ENCODE measurements at places on chromosomes 2 and 18.

GRCh38 chr2:86673986-86674670 lies 46.0 kb upstream of the RMND5A start:
- no peak for DNase-seq

DNA sequence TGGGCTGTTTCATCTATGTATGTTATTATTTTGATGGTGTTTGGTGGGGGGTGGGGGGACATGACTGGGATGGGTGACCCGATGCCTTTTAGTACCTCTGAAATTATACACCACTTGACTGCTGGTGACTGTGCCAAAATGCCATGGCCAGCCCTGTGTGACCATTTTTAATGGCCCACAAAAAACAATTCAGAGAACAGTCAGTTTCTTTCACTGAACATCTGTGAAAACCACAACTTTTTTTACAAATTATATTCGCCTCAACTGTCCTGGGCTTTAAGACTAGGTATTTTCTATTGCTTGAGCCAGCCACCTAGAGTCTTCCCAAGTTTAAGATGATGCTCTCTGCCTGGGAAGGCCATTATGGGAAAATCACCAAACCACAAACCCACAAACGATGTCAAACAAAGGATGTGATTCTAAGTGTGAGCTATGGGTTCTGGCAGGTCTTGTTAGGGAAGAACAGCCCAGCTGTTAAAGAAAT lies 33.9 kb downstream of the FN1 start:
- DNase-seq: no peak

GRCh38 chr2:47737191-47737975 lies 45.6 kb upstream of the MSH6 start:
- no peak for DNase-seq

DNA sequence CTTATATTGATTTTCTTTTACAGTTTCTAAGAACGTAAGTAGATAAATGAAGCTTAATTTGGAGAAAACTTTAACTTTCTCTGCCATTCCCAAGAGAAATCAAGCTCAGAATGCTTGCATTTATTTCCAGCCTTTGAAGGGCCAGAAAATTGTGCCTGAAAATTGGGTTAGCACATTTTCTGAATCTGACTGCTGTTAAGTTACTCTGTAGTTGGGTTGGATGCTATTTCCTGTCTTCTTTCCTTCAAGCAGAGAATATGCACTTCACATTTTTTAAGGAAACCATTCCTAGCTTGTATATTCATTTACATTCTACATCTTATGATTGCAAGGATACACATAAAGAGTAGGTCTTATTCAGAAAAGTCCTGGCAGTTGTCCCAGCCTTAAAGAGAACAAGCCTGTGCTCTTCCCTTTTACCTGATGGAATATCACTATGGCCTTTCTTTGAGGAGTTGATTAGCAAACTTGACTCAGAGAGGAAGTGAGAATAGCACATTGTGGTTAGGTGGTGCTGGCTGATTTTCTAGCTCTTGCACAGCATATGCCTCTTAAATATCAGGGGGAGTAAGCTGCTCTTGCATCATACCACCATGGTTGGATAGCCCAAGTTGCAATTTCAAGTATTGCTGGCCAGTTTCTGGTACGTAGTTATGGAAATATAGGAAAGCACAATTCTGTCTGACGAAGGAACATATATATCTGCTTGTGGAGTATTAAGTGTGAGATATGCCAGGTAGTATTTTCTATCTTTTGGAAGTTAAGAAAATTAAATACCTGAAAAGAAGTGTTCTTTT lies 133.7 kb downstream of the COMMD1 start:
- no peak for DNase-seq

DNA sequence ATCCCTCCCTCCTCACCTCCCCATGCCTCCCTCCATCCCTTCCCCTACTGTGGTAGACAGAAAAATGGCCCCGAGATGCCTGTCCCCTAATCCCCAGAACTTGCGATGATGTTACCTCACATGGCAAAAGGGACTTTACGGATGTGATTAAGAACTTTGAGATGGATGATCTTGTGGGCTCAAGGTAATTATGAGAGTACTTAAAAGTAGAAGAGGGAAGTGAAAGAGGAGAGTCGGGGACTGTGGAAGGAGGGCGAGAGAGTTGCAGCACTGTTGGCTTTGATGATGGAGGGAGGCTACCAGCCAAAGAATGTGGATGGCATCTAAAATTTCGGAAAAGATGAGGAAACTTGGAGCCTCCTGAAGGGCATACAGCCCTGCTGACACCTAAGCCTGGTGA lies 66.5 kb downstream of the AGAP1 start:
- no peak for DNase-seq

GRCh38 chr2:111066062-111066593 lies 54.6 kb upstream of the BCL2L11 start:
- no peak for DNase-seq

- DNase-seq: no peak
These were observed 43.5 kb upstream of the FAHD2A start for GRCh38 chr2:95359031-95359430.

DNA sequence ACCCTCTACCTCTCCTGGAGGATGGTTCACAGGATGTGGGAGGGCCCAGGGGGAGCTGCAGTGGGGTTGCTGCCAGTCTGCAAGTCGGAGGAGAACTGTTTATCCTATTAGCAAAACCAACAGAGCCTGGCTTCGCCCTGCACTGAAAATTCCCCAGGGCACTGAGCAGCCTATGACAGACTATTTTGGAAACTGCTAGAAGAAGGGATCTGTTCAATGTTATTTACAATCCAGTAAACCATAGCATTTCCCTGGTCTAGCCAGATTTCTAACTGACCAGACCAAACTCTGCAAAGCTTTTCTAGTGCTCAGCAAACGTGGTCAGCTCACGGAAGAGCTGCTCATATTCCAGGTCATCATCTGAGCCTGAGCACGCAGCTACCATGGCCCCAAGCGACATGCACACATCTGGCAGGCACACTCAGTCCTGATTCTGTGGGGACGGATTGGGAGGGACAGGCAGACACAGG lies 64.8 kb upstream of the PID1 start:
- DNase-seq: no peak

DNA sequence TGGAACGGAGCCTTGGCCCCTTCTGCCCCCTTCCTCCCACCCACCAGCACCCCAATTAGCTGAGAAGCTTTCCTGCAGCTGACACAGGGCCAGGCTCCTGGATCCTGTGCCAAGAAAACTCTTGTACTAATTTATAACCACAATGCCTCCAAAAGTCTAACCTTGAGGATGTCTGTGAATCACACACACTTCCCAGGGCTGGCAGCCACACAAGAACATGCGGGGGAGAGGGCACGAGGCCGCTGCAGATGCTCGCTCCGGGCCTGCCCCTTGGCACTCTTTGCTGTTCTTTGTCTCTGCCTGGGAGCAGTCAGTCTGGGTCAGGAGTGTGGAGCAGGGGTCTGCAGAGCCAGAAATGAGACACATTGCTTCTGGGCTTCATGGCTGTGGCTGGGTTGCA lies 62.7 kb upstream of the KIF5C start:
- no peak for DNase-seq

DNA sequence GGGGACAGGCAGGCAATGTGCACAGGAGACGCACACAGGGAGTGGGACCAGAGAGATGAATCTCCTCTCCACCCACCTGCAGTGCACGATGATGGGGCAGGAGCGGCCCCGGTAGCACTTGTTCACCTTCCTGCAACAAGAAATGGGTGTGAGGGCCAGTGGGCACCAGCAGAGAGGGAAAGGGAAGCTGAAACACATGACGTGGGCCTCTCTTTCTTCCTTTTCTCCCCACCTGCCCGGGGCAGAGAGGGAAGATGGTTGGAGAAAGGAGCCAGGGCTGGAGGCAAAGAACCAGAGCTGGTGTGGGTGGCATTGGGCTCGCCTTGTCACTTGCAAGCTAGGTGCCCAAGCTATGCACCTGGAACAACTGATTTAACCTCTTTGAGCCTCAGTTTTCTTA lies 12.2 kb downstream of the DNAJB2 start:
- DNase-seq: no peak

DNA sequence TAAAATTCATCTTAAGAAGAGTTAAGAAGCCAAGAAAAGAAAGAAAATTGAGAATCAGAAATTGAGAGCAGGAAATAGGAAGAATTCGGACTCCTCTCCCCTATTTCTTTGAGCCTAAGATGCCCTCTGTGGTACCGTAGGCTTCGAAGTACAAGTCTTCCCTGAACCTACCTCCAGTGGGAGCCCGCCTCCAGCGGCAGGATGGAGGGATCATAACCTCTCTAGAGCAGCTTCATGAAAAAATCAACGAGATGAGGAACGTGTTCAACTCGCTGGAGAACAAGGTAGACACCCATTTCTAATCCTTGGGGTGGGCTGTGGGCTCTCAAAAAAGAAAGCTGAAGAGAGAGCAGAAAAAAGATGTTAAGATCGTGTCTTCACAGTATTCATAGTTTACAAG lies 36.3 kb downstream of the ARHGEF33 start:
- no peak for DNase-seq

Data from stimulated activated CD8-positive, alpha-beta memory T cell treated with anti-CD3 and anti-CD28 coated beads, Interleukin-4, amount 100 ng/mL, for 4 hours (primary cell).